ENCODE measurements at places on chromosomes 1 and 21.

GRCh38 chr1:241413386-241413785, 56.4 kb upstream of the RGS7 start:
- DNase-seq, result peak; percentile 90

GRCh38 chr1:27267153-27267552, 32.7 kb downstream of the WDTC1 start:
- DNase-seq, result no peak

DNA sequence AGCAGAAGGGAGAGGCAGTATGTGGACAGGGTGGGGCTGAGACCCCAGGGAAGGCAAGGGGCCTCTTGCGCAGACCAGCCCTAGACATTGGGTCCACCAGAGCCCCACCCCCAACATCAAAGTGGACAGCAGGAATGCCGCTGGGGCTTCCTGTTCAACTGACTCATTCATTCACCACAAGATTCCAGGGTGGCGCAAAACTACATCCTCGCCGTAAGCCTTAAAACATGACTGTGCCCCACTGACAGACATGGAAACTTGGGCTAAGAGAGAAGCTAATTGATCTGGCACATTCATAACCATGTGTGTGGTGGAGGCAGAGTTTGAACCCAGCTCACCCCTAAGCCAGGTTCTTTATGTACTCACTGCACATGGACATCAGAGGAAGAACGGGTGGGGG, 14.0 kb downstream of the COL16A1 start:
- peak; percentile 78 for DNase-seq

GRCh38 chr1:48643193-48643592, 133.5 kb downstream of the BEND5 start:
- no peak for DNase-seq

DNA sequence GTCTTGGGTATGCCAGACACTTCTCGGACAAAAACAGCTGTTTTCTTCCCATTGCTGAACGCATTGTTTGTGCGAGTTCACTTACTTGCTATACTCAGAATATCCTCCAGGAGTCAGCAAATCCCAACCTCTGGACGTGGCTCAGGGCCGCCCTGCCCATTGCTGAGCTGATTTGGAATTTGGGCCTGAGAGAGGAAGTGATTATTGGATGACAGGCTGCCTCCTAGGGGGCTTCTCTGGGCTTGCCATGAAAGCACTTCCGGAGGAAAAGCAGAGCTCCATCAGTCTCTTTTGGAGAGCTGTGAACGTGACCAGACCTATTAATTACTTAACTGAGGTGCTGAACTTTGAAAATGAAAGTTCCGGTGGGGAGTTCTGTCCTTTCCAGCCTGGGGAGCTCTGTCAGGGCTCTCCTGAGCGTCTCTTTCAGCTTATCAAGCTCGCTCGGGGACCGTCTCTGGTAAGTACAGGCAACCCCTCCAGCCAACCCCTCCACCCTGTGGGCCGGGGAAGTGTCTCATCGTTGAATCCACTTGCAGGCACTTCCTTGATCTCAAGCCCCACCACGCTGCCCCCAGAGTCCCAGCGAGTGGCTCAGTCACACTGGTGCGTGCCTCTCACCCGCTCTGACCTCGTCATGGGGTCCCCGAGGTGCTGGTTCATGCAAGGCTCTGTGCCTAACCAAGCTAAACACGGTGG, 76.9 kb downstream of the CLIC6 start:
- no peak for DNase-seq

DNA sequence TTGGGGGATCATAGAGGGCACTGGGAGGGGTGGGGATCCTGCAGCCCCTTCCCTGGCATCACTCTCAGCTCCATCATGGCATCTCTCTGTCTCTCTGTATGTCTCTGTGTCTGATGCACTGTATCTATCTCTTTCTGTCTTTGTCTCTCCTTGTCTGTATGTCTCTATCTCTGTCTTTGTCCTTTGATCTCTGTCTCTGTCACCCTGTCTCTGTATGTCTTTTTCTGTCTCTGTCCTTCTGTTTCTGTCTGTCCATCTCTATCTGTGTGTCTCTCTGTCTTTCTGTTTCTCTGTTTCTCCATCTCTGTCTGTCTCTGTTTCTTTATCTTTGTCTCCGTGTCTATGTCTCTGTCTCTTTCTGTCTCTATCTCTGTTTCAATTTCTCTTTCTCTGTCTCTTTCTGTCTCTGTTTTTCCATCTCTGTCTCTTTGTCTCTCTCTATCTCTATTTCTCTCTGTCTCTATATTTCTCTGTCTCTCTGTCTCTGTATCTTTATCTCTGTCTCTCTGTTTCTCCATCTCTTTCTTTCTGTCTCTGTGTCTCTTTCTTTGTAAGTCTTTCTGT, 56.4 kb downstream of the TRIM11 start:
- no peak for DNase-seq

GRCh38 chr1:64179588-64179987, 23.8 kb upstream of the UBE2U start:
- no peak for DNase-seq

- no peak for DNase-seq
Measured at GRCh38 chr21:41816583-41817165, 49.8 kb upstream of the RIPK4 start.

DNA sequence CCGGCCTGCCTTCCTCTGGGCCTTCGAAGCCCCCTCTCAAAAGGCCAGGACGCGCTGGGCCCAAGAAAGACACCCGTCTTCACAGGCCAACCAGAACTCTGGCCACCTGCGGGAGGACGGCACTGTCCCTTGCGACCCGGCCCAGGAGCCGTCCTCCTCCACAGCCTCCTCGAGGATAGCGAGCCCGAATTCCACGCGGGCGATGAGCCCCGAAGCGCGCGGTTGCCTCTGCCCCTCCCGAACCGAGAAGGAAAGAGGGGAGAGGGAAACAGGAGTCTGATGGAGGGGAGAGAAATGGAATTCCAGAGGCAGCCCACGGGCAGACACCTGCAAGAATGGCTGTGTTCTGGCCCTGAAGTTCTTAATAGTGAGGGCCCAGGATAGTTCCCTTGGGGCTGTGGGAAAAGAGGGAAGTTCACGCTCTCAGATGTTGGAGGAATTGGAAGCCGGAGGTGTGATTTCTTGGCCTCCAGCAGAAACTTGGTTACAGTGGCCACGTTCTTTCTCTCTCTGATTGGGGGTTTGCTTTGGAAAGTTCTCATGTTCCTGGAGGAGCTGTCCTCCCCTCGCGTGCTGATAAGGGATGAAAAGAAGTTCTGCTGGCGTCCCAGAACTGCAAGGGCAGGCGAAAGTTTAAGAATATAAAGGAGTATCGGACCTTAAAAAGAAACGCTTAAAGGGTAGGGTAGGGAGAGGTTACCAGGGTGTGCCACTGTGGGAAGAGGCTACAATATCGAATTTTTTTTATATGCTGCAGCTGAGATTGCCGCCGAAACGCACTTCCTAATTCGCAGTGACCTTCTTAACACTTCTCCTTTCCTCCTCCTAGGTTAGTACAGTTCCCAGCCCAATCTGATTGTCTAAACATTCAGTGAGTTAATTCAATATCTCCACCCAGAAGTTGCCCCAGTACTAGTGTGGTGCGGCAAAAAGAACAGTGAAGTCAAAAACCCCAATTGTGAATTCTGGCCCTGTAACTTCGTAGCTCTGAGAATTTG, 5.8 kb upstream of the SLC44A5 start:
- DNase-seq, result no peak

DNA sequence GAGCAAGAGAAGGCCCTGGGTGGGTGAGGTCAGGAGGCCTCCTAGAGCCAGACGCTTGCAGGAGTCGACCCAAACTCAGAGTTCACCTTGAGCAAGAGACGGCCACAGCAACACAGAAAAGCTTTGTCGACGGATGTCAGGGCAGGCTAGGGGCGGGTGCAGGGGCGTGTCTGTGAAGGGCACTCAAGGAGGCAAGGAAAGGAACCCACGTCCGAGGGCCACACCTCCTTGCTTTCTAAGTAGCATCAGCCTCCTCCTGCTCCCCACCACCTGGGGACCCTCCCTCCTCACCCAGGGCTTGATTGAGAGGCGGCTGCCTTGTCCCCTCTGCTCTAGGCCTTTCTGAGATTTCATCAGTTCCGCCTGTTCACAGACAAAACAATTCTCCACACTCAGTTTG, 92.1 kb downstream of the OMA1 start:
- no peak for DNase-seq

GRCh38 chr1:59150577-59151386, 146.1 kb upstream of the FGGY start:
- peak; percentile 99 for DNase-seq

DNA sequence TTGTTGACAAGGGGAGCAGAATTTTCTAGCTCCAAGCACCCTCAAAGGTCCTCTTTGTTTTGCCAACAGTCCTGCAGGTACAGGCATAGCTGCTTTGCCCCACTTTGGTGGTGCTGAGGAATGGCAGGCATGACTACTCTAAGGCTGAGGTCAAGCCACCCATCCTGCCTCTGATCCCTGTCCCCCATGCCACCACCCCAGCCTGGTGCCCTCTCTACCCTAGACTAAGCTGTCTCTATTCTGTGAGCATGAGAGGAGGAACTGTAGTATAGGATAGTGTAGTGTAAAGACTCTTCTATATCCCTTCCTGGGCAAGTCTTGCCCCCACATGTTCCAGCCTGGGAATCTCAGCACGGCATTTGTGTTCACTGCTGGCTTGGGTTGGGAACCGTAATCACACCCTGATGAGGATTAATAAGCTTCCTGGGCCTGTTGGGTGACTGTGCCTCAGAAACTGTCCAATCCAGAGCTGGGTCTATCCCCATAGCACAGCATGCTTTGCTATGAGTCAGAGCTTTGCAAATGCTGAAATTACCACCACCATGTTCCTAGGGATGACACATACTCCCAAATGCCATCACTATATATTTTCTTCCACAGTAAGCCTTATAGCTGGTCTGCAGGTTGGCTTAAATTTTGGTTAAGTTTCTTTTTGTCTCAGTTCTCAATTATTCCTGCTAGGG, 105.7 kb upstream of the PPP2R5A start:
- peak; percentile 74 for DNase-seq

GRCh38 chr1:152515434-152515783, 1.1 kb downstream of the CRCT1 start:
- no peak for DNase-seq

GRCh38 chr1:224333309-224333926, 3.4 kb upstream of the NVL start:
- peak; percentile 18 for DNase-seq

GRCh38 chr1:236850077-236850979, 55.2 kb downstream of the MTR start:
- no peak for DNase-seq

- no peak for DNase-seq
Measured at GRCh38 chr1:195956845-195957244, 651.4 kb downstream of the KCNT2 start.

DNA sequence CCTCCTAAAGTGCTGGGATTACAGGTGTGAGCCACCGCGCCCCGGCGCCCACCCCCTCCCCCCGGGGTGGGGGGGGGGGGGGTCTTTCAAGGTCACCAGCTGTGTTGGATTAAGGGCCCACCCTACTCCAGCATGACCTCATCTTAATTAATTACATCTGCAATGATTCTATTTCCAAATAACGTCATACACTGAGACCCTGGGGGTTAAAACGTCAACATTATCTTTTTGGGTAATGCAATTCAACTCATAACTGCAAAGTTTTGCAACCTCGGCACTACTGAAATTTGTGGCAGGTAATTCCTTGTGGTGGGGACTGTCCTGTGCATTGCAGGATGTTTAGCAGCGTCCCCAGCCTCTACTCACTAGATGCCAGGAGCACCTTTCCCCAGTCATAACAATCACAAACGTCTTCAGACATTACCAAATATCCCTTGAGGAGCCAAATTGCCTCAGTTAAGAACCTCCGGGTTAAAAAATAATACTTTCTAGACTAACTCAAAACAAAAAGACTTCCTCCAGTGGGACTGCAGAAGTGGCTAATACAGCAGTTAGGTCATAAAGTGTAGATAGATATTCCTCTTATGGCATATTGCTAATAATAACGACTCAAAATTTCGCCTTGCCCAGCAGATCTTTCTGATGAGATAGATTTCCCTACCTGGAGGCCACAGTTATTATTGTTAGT, 233.0 kb upstream of the KAZN start:
- DNase-seq, result no peak

- no peak for DNase-seq
Measured at GRCh38 chr21:45266518-45267389, 20.9 kb downstream of the POFUT2 start.

DNA sequence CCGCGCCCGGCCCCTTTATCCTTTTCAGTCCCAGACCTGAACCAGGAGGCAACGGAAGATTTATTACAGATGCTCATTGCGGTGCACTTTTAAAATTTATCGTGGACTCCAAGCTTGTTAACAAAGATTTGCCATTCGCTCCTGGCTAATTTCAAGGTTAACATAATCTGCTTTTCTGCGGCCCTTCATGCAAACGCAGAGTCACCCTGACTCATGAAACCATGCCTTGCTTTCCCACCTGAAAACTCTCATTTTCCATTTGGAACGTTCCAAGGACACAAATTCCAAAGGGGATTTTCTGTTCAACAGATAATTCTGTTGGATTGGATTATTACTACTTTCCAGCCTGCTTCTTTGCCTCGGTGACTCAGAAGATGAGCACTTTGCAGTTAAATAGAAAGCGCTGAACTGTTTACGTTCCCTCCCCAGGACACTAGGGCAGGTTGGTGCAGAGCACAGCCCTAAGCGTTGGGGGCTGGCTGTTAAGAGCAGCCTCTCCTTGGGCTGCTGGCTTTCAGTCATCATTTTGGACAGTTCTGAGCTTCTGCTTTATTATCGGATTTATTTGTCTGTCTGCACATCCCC, 51.1 kb downstream of the CD247 start:
- DNase-seq, result no peak

DNA sequence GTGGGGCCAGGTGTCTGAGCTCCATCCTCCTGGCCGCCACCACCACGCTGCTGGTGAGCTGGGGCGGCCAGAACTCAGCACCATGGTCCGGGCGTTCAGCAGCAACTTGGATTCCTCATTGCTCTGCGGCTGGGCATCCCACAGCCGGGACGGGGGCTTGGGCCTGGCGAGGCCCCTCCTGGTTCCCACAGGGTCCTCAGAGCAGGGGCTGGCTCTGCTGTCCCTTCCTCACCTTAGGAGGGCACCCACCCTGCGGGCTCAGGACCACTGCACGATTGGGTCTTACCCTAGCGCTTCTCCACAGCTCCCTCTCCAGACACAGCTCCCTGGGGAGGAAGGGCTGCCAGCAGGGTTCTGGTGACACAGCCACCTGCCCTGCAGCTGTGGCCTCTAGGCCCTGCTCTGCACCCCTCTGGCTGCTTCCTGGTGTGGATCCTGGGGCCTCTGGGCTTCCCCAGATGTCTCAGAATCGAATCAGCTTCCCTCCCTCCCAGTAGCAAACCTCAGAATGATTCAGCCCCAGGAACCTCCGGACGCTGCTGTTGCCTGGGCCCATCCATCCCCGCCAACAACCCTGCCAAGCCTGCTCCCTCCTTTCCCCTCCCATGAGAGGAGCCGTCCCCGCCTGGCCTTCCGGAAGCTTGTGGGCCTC, 25.0 kb downstream of the CRYAA start:
- DNase-seq, result peak; percentile 12
